ENCODE measurements at places on chromosomes 3 and 15.

- no peak for DNase-seq
Observed at GRCh38 chr3:114320246-114320645, 26.4 kb downstream of the TIGIT start.

DNA sequence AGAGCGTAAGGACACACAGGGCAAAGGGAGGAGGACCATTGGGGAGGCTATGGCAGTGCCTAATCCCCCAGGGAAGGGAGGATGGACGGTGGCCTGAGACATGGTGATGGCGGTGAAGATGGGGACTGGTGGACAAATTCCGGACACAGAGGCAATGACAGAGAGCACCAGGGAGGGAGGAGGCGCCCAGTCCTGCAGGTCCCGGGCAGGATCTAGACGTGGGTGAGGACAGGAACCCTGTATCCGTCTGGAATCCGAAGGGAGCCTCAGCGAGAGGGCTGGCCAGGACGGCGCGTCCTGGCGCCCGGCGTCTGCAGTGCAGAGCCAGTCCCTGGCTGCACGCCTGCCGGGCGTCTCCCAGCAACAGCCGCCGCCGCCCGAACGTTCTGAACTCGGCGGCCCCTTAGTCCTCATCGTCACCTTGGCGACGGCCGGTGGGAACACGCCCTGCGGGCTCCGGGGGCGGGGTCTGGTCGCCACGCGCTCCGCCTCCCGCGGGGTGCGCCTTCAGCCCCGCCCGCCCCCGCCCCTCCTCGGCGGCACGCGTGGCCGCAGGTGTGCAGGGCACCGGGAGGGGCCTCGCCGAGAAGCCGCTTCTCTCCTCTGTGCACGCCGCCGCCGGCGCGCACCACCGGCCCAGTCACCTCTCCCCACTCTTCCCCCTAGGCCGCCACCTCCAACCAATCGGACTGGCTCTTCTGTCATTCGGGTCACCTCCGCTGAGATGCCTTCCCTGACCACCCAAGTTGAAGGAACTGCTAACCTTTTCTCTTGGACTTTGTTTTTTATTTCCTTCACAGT is 11.6 kb downstream of the XIRP1 start:
- DNase-seq, result peak; percentile 67

DNA sequence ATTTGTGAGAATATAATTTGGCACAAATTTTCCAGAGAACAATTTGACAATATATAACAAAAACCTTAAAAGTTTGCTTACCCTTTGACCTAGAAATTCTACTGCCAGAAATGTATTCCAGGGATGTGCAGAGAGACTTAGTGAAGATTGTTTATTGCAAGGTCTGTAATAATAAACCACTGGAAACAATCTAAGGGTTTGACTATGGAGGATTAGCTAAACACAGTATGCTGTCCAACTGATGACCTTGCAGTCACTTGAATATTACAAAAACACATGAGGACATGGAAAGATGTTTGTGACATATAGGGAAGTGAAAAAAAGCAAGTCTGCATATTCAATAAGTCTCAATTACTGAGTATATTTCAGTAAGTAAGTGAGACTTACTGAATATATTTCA is 48.1 kb upstream of the CDV3 start:
- DNase-seq, result no peak

DNA sequence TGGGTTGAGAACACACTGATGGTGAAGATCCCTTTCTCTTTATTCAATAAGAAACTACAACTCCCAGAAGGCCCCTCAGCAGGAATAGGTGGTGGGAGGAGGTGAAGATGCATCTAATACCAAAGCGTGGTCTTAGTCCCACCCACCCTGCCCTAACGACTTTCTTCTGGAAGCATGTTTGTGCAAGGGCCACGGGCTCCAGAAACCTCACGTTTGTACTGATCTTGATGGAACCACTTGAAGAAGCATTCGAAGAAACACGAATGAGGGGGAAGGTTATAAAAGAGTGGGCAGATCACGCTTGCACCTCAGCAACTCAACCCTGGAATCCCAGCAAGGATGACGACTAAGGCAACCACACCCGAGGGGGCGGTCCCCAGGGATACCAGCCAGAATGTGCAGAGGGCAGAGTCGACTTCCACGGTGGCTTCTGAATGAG is 10.6 kb upstream of the SLC25A36 start:
- DNase-seq, result no peak

DNA sequence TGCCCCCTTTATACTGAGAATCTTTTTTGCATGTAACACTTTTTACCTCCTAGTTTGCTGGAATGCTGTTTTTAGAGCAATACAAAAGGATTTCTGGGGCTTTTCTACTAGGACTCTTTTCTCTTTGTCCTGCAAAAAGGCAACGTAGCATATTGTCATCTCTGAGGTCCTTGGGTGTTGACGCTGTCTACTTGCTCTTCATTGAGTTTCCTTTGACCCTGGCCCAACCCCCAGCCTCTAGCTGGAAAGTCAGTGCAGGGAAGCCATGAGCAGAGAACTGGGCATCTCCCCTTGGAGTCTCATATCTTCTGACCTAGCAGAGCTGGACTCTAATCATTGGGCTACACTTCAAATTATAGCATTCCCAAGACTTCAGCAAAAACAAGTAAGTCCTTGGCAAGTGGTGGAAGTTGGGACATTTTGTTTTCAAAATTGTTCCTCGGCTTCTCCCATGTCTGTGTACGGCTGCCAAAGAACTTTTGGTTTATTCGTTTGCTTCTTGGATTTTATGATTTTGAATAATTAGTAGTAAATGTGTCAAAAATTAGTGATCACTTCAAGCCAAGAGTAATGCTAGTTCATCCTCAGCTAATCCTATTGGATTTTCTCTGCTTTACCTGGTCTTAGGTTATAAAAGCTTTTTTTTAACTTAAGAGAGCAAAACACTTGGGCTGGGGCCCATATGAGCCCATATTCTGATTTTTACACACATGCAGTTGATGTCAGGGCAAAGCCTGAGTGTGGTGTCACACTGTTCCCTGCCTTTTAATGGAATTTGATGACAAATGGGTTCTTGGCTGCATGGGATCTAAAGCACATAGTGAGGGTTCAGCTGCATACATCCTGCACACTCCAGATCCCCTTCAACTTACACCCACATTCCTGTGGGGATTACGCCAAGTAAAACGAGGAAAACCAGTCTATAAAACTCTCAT is 419.5 kb upstream of the C2CD4B start:
- DNase-seq, result no peak

DNA sequence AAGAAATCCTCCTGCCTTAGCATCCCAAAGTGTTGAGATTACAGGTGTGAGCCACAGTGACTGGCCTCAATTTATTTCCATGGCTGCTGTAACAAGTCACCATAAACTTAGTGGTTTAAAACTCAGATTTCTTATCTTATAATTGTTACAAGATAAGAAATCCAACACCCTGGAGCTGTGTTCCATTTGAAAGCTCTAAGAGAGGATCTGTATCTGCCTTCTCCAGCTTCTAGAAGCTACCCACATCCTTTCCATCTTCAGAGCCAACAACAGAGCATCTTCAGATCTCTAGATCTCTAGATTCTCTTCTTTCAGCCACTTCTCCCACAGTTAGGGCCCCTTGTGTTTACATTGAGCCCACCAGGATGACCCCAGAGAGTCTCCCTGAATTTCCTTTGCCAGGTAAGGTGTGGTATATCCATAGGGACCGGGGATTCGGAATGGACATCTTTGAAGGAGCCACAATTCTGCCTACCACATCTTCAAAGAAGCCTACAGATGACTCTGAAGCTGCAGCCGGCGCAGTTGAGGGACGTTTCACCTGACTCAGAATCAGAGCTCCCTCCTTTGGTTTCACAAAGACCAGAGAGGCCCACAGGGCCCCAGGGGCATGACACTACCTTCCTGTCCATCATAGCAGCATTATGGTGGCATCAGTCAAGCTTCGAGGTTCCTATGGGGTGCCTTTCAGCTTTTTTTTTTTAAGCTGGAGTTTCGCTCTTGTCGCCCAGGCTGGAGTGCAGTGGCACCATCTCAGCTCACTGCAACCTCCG is 87.0 kb upstream of the IGF1R start:
- no peak for DNase-seq

DNA sequence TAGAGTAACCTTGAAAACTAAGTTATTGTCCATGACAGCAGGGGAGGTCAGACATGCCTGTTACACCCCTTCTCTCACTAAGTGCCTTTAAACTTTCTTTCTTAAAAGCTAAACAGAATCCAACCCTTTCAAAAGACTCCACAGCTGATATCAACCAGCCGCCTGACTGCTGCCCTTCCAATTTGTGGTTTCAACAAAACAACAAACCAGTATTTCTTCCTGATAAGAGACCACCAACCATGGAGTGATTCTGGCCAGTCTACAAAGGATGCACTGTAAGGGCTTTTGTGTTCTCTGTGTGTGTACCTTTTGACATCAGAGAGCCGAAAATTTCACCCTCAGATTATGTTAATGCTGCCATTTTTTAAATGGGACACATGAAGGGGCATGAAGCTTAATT is 1204.2 kb downstream of the ROBO2 start:
- DNase-seq, result peak; percentile 54

DNA sequence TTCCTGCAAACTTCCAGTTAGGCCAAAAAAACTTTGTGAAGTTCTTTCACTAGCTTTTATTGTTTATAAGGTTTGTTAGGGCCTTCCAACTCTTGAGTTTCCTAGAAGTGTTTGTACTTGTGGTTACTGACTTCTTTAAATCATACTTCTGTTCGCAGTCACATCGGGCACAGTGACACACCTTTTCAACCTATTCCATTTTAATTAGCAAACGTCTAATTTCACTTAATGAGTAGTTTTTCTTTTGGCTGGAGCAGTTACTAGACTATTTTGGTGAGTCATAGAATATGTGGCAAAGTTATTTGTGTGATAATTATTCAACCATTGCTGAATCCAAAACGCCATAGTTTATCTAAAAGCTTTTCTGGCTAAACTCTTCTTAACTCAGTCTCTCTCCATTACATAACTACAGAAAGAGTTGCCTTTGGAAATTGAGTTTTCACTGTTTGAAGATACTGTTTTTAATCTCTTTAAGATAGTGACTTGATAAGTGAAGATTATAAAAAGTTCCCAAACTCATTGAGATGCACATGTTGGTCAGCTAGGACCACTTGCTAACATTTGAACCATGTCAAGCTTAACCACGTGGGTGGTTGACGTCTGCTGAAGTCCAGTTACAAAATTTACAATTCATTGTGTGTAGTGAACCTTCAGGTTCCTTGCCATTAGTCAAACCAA is 21.5 kb downstream of the CNOT10 start:
- peak; percentile 25 for DNase-seq

GRCh38 chr15:72304596-72304995 is 15.4 kb downstream of the CELF6 start:
- DNase-seq, result no peak

DNA sequence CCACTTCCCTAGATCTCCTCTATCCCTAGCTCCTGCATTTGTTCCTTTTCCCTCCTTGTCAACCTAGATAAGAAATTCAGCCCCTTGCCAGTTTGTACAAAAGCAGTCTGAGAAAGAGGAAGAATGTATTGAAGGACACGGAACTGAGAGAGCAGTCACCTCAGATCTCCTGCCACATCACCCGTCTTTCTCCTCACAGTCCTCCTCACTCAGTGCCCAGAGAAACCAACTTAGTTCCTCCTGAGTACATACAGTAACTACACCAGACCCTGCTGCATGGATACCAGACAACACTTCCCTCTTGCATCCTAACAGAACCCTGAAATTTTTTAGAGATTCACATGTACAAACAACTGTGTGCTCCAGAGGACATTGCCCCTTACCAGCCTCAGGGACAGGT is 563.6 kb upstream of the ADAMTS9 start:
- DNase-seq, result no peak

DNA sequence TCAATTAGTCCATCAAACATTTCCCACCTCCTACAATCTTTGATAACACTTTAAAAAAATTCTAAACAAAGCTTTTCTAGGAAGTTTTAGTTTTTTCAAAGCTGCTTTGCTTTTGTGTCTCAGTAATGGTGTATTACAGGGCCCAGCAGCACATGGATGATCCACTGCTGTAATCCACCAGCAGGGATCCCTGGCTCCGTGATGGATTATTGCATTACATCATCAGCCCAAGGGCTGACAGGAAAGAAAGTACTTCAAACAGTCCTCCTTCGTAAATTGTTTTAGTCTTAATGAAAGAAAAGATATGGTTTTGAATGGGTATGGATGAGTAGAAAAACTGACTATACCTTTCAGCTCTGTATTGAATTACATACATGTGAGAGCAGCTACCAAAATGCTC is 688.9 kb upstream of the NAALADL2 start:
- DNase-seq, result peak; percentile 35

- DNase-seq, result peak; percentile 19
Observed at GRCh38 chr3:50674349-50675178, at the start of gene DOCK3. TSS of gene DOCK3 (plus strand) at chr3:50674927. CDS start at chr3:50675264, 337 bp downstream.

GRCh38 chr3:82002491-82002890 is 241.0 kb upstream of the GBE1 start:
- no peak for DNase-seq

- no peak for DNase-seq
Observed at GRCh38 chr3:53156368-53156834, 4.6 kb upstream of the PRKCD start.

DNA sequence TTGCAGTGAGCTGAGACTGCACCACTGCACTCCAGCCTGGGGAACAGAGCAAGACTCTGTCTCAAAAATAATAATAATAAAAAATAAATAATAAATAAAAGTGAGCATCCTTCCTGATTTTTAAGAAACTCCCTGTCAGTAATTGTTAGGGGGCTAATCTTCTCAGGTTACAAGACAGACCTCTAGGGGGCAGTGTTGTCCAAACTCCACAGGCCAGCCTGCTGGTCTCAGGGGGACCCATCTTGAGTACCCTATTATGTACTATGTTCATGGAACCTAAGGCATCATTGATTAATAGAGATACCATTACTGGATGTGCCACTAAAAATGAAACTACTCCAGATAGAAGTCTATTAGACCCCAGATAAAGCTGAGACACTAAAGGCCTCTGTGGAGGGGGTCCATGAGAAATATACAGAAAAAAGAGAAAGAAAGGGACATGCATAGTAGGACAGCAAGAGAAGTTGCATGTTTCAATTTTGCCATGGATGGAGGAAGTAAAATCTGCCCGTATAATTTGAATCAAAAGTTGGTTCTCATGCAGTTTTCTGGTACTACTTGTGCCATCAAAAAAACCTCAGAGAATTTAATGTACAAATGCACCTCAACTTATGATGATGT is 85.5 kb upstream of the CDV3 start:
- peak; percentile 25 for DNase-seq

DNA sequence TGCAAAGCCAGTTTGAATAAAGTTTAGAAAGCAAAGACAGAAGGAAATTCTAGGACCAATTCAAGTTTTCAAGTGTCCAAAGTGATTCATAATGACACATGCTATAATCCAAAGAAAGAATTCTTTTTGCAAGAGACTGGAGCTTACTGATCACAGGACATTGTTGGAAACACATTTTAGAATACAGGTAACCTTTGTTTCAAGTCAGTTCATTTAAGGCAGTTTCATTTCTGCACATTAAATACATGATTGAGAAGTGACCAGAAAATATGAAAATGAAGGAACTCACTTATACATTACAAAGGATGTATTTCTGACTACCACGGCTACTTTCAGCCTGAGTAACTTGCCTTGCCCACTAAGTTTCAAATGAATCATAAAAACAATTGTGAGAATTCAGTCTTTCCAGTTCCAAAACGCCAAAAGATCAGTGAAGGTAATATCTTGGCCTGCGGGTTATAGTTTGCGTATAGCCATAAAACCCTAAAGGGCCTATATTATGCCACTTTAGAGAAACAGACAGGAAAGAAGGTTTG is 48.7 kb downstream of the PRICKLE2 start:
- peak; percentile 24 for DNase-seq

Data from amniotic epithelial cell (primary cell).